Stimulated activated CD4-positive, alpha-beta T cell treated with anti-CD3 and anti-CD28 coated beads, Interleukin-4, amount 100 ng/mL, for 1 hour (primary cell): ENCODE measurements at places on chromosomes 1 and 21.

- no peak for DNase-seq
These were observed 153.4 kb downstream of the DHRS3 start for GRCh38 chr1:12464598-12465056.

GRCh38 chr1:167518331-167518700 is at the start of gene CD247:
CD247 (minus strand) TSS chr1:167518529; CDS start chr1:167518465, 64 bp downstream.
- peak; percentile 60 for DNase-seq

- DNase-seq, result no peak
These were observed 12.8 kb upstream of the RGS2 start for GRCh38 chr1:192795916-192796618.

DNA sequence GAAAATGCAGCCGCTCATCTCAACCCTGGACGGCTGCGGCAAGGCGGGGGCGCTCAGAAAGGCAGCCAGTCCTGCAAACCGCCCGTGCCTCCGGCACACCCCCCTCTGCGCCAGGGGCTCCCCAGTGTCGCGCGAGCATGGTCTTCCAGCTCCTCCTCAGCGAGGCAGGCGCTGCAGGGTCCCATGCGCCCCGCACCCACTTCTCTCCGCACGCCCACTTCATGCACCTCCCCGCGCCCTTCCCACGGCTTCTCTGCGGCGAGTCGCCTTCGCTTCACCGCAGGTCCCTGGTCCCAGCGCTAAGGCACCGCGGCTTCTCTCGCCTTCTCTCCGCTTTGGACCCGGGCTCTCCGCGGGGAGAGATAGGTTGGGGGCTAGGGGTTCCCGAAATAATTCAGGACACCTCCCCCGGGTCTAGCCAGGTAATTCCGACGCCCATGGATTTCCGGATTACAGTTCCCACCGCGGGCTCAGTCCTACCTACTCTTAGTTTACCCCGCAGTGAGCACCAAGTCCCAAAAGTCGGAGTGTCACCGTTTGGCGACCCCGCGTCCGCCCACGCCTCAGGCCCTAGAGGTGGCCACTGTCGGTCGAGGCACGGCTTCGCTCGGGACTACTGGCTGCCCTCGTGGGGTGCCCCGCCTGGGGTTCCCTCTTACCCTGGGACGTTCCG is 67.5 kb downstream of the SYT2 start:
- DNase-seq, result no peak
